ENCODE measurements at places on chromosomes 4 and X. TPM values are rescaled to one million over a fixed set of nuclear protein-coding genes. Genes with fewer than 3 reads are reported as not detected.

Gene ALB
- not detected for total RNA-seq

Gene CLNK
- not detected for total RNA-seq

Gene FABP2
- total RNA-seq = not detected

Gene RENBP
- 10.0 TPM for total RNA-seq

Gene GRIA3
- total RNA-seq = 0.50 TPM

Gene SAGE1
- not detected for total RNA-seq

Gene C4orf54
- 0.50 TPM for total RNA-seq

Gene TTC29
- not detected for total RNA-seq

Gene SLITRK4
- 0.50 TPM for total RNA-seq

Gene ATP6AP1
- 27.4 TPM for total RNA-seq

Gene DKK2
- 0.83 TPM for total RNA-seq

Gene BST1
- 2.5 TPM for total RNA-seq

Gene FANCB
- 0.83 TPM for total RNA-seq

Gene SFRP2
- total RNA-seq = 38.2 TPM

Gene RAB9B
- total RNA-seq = 11.6 TPM

Gene SLC35A2
- 12.2 TPM for total RNA-seq

Gene GC
- 0.39 TPM for total RNA-seq

Gene TBC1D9
- 23.8 TPM for total RNA-seq

Gene SCFD2
- 10.0 TPM for total RNA-seq

Gene NPY2R
- 0.39 TPM for total RNA-seq

Gene TMEM128
- total RNA-seq = 10.7 TPM

Gene TNIP3
- total RNA-seq = not detected

Gene LRCH2
- total RNA-seq = 15.9 TPM

Gene TMEM31
- not detected for total RNA-seq

Gene C4orf50
- total RNA-seq = 0.42 TPM

Gene STAP1
- total RNA-seq = 1.2 TPM

Gene GLRA3
- 0.39 TPM for total RNA-seq

Gene STS
- total RNA-seq = 7.9 TPM

Gene ZCCHC4
- total RNA-seq = 9.1 TPM

All from esophagus muscularis mucosa (tissue), 4 donors.